ENCODE measurements at places on chromosomes 12 and 14.

- no peak for DNase-seq
These were observed 36.8 kb downstream of the CDC42BPB start for GRCh38 chr14:103020271-103021170.

DNA sequence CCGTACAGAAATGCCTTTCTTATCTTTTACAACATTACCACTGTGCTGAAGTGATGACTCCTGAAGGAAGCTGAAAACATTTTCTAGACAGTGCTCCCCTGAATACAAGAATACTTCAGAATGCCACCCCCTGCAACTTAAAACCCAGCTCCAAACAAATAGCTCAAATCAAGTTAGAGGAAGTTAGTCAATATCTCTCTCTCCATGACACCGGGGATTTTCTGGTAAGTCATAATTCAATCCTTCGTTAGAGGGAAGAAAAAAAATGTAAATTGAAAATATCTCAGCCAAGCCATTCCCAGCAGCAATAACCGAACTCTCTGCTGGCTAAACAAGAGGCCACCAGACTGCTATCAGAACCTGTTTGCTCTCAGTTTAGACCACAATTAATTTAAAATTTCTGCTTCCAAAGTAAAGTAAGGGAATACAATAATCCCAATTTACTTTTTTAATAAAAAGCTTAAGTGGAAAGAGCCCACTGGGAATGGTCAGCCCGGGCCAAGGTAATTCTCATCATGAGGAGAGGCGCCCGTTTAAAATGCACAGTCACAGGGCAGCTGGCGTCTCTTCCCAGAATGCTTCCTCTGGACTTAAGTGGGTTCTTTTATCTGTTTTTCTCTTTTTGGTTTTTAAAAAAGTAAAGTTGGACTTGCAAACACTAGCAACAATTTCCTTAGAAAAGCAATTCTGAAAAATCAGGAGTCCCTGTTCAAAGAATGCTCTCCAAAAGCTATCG, 710.1 kb upstream of the STXBP6 start:
- no peak for DNase-seq

GRCh38 chr14:94601884-94602391, 10.3 kb upstream of the SERPINA3 start:
- DNase-seq: no peak

GRCh38 chr12:71183018-71183417, 25.2 kb upstream of the TSPAN8 start:
- DNase-seq: no peak

DNA sequence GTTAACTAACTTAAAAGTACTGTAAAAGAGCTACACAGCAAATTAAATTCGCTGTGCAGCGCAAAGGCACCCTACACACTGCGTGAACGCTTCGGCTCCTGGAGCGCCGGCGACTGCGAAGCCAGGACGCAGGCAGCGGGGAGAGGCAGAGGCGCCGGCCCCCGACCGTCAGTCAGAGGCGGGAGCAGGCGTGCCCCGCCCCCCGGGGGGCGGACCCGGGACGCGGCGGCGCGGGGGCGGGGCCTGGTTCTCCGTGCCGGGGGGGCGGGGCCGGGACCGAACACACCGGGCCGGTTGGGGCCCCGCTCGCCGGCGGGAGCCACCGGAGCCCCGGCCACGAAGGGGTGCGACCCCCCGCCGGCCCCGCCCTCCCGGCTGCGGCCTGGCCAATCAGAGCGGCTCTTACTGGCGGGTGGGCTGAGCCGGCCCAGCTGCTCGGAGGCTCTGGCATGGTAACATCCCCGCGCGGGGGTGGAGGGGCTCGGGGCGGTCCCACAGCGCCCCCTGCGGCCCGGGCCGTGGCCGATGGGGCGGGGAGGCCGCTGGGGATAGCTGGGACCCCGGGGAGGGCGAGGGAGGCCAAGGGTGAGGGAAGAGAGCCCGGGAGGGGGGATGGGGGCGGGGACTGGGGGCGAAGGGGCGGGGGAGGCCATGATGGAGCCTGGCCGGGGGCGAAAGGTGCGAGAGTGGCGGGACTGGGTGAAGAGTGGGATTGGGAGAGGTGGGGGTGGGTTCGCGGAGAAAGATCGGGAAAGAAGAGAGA, at the start of gene PRPF40B:
Gene PRPF40B (plus strand): TSS at position 420 of the 763 bp plus-strand sequence. CDS start 30 bp downstream, at position 450.
- DNase-seq: peak; percentile 70

All from activated CD4-positive, alpha-beta T cell treated with anti-CD3 and anti-CD28 coated beads, Interleukin-2, amount 50 U/mL, for 24 hours (primary cell).